T-cell (primary cell): ENCODE measurements at places on chromosomes 12 and 14.
A peak's percentile ranks its signal among the peaks of the same experiment; 100 is the strongest.

DNA sequence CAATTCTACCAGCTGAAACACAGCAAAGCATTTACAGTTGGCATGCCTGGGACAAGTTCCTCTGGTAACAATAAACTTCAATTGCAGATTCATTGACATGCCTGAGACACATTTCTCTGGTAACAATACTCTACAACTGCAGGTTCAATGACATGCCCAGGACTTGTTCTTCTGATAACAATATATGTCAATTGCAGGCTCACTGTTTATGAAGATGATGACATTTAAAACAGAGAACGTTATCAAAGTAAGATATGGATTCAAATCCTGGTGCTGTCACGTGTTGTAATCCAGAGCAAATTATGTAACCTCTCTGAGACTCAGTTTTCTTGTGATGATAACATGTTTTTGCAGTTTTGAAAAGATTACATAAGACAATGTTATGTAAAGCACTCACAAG is 20.5 kb downstream of the KITLG start:
- no peaks in the 10 kb centered on the region for H3K27me3 ChIP-seq
- H3K27ac ChIP-seq, result no peak overlapping the region
- no peaks in the 10 kb centered on the region for H3K4me1 ChIP-seq
- H3K36me3 ChIP-seq, result no peaks in the 10 kb centered on the region

DNA sequence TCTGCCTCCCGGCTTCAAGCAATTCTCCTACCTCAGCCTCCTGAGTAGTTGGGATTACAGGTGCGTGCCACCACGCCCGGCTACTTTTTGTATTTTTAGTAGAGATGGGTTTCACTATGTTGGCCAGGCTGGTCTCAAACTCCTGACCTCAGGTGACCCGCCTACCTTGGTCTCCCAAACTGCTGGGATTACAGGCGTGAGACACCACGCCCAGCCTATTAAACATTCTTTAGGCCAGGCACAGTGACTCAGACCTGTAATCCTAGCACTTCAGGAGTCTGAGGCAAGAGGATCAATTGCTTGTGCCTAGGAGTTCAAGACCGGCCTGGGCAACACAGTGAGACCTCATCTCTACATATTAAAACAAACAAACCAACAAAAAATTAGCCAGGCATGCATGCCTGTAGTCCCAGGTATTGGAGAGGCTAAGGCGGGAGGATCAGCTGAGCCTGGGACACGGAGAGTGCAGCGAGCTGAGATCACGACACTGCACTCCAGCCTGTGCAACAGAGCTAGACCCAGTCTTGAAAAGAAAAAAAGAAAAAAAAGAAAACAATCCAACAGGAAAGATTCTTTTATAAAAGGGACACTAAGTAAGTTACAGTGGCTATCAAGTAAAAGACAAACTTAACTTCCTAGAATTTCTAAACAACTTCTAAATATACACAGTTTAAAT is 70.2 kb downstream of the HECTD1 start:
- DNase-seq, result no peak
- no peaks in the 10 kb centered on the region for H3K4me1 ChIP-seq
- no peaks in the 10 kb centered on the region for H3K27me3 ChIP-seq
- H3K27ac ChIP-seq, result no peak overlapping the region
- H3K36me3 ChIP-seq, result peaks cover 4% of the 10 kb centered on the region

- peak within 1 kb of the TSS; percentile 69 for H3K4me3 ChIP-seq
- H3K27me3 ChIP-seq, result no peaks in the 10 kb centered on the region
- H3K27ac ChIP-seq, result peak within 1 kb of the TSS; percentile 86
- peaks cover 15% of the 10 kb centered on the region for H3K4me1 ChIP-seq
- peaks cover 1% of the 10 kb centered on the region for H3K36me3 ChIP-seq
Measured at GRCh38 chr12:119988472-119989360, at the start of gene BICDL1. Gene BICDL1, plus strand, starts transcription at chr12:119989236. Its CDS starts 633 bp downstream, at chr12:119989869.

DNA sequence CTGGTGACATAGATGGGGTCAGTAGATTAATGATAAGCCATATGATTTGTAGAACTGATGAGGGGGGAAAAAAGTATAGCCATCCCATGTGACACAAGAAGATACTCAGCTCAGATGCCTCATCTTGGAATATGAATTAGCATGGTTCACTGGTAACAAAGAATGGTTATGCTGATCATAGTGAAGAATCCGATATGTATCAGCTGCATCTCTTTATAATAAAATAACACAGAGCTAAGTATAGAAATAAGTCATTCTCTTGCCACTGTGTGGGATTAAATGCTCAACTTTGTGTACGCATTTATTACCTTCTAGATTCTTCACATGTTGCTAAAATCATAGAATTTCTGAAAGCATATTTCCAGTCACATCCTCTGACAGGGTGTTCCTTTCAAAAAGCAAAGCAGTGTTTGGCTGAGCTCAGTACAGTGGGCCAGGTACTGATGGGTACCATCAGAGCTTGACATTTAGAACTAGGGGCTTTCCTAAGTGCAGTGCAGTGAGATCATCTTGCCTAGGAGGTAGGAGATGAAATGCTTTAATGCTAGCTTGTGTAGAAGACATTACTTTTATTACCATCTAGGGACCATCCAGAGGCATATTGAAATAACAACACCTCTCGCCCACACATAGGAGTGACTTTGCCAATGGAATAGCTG is 256.2 kb downstream of the TMEM117 start:
- no peaks in the 10 kb centered on the region for H3K27me3 ChIP-seq
- DNase-seq, result no peak
- H3K27ac ChIP-seq, result no peak overlapping the region
- no peaks in the 10 kb centered on the region for H3K4me1 ChIP-seq

DNA sequence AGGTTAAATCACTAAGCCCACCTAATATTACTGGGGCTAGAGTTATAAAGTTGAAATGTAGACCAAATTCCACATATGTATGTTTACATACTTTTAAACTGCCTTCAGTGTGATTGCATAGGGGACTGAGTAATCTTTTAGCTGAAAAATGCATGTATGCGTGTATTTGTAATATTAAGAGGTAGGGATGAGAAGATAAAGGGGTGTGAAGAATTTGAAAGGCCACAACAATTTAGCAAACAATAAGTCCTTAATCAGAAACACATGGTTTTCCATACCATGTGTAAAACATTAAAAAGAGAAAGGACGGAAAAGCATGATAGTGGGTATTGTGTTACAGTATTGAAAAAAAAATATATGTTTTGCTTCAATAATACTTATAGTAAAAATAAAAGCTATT is 919.9 kb upstream of the FLRT2 start:
- no peak for DNase-seq
- no peaks in the 10 kb centered on the region for H3K36me3 ChIP-seq
- no peak overlapping the region for H3K27ac ChIP-seq
- no peak overlapping the region for H3K4me3 ChIP-seq
- H3K27me3 ChIP-seq, result no peaks in the 10 kb centered on the region
- no peaks in the 10 kb centered on the region for H3K4me1 ChIP-seq

- peaks cover 5% of the 10 kb centered on the region for H3K27me3 ChIP-seq
- H3K36me3 ChIP-seq, result no peaks in the 10 kb centered on the region
- H3K4me3 ChIP-seq, result no peak overlapping the region
- H3K4me1 ChIP-seq, result no peaks in the 10 kb centered on the region
- no peak for DNase-seq
- H3K27ac ChIP-seq, result no peak overlapping the region
Measured at GRCh38 chr14:101200008-101200649, 296.6 kb upstream of the RTL1 start.

DNA sequence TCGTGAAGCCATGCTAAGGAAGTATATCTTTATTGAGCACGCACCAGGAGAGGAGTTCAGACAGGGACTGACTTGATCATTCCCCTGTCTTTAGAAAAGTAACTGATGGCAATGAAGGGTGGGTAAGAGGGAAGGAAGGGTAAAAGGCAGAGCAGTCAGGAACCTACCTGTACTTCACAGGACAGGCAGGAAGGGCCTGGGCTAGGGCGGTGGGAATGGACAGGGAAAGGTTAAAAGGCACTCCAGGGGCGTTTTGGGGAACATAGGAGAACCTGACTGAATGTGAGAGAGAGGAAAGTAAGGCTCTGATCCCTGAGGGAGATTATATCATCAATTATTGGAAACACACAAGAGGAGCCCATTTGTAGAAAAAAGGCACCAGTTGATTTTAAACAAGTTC is 3.9 kb downstream of the SLC35E3 start:
- peaks cover 23% of the 10 kb centered on the region for H3K36me3 ChIP-seq
- no peaks in the 10 kb centered on the region for H3K27me3 ChIP-seq
- DNase-seq, result no peak
- peaks cover 12% of the 10 kb centered on the region for H3K4me1 ChIP-seq

GRCh38 chr12:49091056-49091835 is 3.4 kb downstream of the DHH start:
- H3K27me3 ChIP-seq, result peaks cover 12% of the 10 kb centered on the region
- H3K36me3 ChIP-seq, result no peaks in the 10 kb centered on the region
- no peak overlapping the region for H3K27ac ChIP-seq
- H3K4me3 ChIP-seq, result no peak overlapping the region
- peaks cover 62% of the 10 kb centered on the region for H3K4me1 ChIP-seq
- DNase-seq, result no peak

DNA sequence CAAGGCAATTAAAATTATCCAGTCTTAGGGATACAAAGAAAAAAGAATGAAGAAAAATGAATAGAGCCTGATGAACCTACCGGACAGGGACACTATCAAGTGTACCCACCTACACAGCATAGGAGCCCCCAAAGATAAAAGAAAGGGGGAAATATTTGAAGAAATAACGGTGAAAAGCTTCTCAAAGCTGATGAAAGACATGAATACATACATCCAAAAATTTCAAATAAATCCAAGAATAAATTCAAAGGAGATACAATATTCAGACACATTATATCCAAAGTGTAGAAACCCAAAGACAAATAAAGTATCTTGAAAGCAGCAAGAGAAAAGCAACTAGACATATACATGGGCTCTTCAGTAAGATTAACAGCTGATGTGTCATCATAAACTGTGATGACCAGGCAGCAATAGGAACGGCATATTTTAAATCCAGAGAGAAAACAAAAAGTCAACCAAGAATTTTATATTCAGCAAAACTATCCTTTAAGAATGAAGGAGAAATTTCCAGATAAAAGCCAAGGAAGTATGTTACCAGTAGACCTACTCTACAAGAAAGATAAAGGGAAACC is 56.0 kb downstream of the CDK17 start:
- no peak overlapping the region for H3K4me3 ChIP-seq
- no peak overlapping the region for H3K27ac ChIP-seq
- no peaks in the 10 kb centered on the region for H3K36me3 ChIP-seq

GRCh38 chr12:87127272-87127671 is 871.1 kb upstream of the MGAT4C start:
- DNase-seq, result no peak
- H3K27me3 ChIP-seq, result no peaks in the 10 kb centered on the region
- no peak overlapping the region for H3K4me3 ChIP-seq
- no peaks in the 10 kb centered on the region for H3K36me3 ChIP-seq

GRCh38 chr12:130482448-130482847 is 144.8 kb downstream of the PIWIL1 start:
- no peaks in the 10 kb centered on the region for H3K4me1 ChIP-seq
- H3K27me3 ChIP-seq, result peaks cover 20% of the 10 kb centered on the region
- DNase-seq, result no peak
- no peak overlapping the region for H3K4me3 ChIP-seq

- no peaks in the 10 kb centered on the region for H3K27me3 ChIP-seq
- no peak overlapping the region for H3K27ac ChIP-seq
- no peaks in the 10 kb centered on the region for H3K36me3 ChIP-seq
- H3K4me3 ChIP-seq, result no peak overlapping the region
- H3K4me1 ChIP-seq, result no peaks in the 10 kb centered on the region
Measured at GRCh38 chr12:42760550-42760949, 171.0 kb upstream of the PRICKLE1 start.

DNA sequence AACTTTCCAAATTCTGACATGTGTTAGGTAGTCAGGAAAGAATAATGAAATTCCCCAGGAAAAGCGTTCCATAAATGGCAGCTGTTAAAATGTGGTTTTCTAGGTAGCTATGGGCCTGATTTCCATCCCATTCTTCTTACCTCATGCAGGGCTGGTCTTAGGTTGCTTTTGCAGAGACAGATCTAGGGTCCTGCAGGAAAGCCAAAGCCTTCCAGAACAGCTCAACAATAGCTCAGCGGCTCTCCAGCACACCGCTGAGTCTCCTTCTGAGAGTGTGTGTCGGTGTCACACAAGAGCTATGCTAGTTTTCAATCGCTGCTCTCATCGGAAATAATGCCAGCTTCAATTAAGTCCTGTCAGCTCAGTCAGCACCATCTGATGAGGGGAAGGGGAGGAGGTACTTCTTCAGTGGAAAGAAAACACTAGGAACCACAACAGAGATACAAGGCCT is 106.7 kb downstream of the TMEM30B start:
- peaks cover 13% of the 10 kb centered on the region for H3K4me1 ChIP-seq
- no peak overlapping the region for H3K27ac ChIP-seq
- DNase-seq, result no peak
- H3K4me3 ChIP-seq, result no peak overlapping the region

DNA sequence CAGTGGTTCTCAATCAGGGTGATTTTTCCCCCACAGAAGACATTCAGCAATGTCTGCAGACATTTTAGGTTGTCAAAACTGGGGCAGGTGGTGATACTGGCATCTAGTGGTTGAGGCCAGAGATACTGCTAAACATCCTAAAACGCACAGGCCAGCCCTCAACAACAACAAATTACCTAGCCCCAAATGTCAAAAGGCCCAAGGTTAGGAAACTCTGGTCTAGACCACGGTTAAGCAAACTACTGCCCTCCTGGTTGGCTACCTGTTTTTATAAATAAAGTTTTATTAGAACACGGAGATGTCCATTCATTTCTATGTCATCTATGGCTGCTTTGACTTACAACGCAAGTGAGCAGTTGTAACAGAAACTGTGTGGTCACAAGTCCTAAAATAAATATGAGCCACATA is 186.7 kb downstream of the EFCAB11 start:
- no peaks in the 10 kb centered on the region for H3K27me3 ChIP-seq
- H3K4me3 ChIP-seq, result no peak overlapping the region
- peak; percentile 52 for DNase-seq
- no peak overlapping the region for H3K27ac ChIP-seq

DNA sequence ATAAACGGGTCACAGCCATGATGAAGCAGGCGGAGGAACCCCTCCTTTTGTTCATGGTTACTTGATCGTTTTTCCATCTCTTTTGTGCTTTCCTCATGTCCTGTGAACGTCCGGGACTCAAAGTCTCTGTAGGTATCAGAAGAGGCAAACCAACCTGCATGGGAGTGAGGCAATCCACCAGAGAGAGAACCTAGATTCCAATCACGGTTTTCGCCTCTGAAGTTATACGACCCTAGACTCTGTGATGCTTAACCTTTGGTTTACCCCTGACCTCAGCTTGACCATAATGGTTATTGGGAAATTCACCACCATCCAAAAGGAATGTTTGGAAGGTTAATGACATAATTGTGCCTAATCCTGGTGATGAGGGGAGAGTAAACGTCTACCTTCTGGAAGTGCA is 186.8 kb upstream of the PRICKLE1 start:
- no peaks in the 10 kb centered on the region for H3K4me1 ChIP-seq
- H3K36me3 ChIP-seq, result no peaks in the 10 kb centered on the region
- no peak overlapping the region for H3K27ac ChIP-seq
- H3K4me3 ChIP-seq, result no peak overlapping the region
- no peak for DNase-seq

- no peak for DNase-seq
- no peak overlapping the region for H3K4me3 ChIP-seq
- no peaks in the 10 kb centered on the region for H3K4me1 ChIP-seq
- no peaks in the 10 kb centered on the region for H3K27me3 ChIP-seq
Measured at GRCh38 chr12:40152783-40153383, 47.0 kb upstream of the SLC2A13 start.

GRCh38 chr12:115216301-115216700 is 532.3 kb upstream of the TBX3 start:
- H3K4me1 ChIP-seq, result no peaks in the 10 kb centered on the region
- DNase-seq, result no peak
- no peaks in the 10 kb centered on the region for H3K36me3 ChIP-seq
- H3K27ac ChIP-seq, result no peak overlapping the region

GRCh38 chr12:66430106-66430505 is 127.8 kb downstream of the HELB start:
- no peaks in the 10 kb centered on the region for H3K4me1 ChIP-seq
- H3K27ac ChIP-seq, result no peak overlapping the region
- H3K36me3 ChIP-seq, result no peaks in the 10 kb centered on the region
- no peak for DNase-seq
- H3K27me3 ChIP-seq, result no peaks in the 10 kb centered on the region
- H3K4me3 ChIP-seq, result no peak overlapping the region
